Effector memory CD4-positive, alpha-beta T cell (primary cell): ENCODE measurements at places on chromosomes 5 and 9.

GRCh38 chr5:142201471-142201887 lies 92.9 kb downstream of the NDFIP1 start:
- DNase-seq, result no peak

- DNase-seq, result no peak
Measured at GRCh38 chr9:88891040-88891439, 100.2 kb upstream of the S1PR3 start.

DNA sequence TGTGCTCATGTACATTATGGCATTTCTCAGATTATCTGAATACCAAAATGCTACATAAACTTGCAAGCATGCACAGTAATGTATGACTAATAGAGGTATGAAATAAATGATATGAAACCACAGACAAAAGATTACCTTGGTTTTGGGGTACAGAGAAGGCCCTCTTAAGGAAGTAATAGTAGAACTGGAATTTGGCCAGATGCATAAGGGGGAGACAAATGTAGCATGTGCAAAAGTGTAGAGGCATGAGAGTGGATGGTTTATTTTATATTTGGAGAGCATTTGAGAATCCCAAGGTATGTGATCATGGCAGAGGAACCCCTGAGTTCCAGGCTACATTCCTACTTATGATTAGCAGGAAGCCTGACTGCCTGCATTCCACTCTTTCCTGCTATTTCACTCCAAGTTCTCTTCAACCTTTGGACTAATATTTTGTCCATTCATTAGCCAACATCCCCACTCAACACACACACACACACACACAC lies 74.2 kb downstream of the MAMDC2 start:
- DNase-seq, result no peak

DNA sequence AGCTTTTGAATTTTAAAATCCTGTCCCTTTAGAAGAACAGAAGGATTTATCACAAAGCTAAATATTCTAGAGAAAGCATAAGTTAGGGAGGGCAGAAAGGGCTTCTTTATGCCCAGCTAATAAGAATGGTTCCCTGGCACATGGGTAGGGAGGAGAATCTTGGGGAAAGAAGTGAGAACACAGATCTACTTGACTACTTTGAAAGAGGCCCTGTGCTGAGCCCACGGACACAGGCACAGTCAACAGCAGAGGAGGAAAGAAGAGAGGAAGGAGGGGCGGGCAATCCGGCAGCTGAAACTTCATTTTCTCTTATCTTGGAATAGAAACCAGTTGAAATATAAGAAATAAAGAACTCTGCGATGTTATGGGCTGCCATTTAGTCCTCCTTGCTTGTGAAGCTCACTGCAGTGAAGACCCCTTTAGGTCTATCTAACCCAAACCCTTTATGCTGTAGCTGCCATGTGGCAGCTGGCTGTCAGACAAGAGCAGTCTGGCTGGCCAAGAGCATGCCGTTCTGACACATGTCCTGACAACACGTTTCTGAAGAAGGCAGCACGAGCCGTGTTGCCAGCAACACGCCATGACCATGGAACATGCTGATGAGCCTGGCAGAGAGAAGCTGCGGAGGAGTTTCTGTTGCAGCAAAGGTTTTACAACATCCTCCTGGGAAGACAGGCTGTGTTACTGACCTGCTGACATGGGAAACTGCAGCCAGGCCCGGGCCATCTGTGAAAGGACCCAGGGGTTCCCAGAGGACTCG lies 34.2 kb downstream of the ABLIM3 start:
- no peak for DNase-seq

DNA sequence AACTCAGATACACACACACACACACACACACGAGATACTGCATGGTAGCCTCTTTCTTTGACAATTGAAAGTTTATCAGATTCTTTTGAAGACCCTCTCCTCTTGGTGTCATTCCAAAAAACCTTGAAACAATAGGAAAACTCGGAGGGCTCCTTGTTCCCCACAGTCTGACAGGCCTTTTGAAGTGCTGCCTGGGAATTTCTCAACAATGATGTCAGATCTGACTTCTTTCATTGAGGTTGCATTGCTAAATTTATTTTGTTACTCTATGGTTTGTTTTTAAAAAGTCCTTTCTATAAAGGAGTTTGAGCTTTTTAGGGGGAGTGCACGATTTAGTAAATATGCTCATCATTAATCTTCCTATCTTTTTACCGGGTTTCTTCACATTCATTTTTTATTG lies 583.9 kb downstream of the SEMA5A start:
- no peak for DNase-seq
